SW480 (cell line): ENCODE measurements at places on chromosomes 13 and 19.
A peak's percentile ranks its signal among the peaks of the same experiment; 100 is the strongest.

DNA sequence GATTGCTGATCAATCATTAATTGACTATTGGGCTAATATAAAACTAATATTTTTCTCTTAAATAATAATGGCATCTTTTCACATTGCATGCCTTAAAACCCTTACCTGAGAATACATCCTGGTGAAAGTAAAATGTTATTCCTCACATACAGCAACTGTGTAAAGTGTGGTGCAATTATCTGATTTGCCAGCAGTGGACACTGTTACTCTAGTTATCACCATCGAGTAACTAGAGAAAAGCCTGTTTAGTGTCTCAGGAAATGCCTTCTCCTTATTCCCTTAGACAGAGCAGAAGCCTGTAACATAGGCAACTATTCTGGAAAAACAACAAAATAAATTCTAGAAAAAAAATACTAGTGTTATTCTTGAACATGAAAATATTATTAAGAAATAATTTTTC lies 459.8 kb downstream of the FGF14 start:
- DNase-seq, result peak; percentile 41

DNA sequence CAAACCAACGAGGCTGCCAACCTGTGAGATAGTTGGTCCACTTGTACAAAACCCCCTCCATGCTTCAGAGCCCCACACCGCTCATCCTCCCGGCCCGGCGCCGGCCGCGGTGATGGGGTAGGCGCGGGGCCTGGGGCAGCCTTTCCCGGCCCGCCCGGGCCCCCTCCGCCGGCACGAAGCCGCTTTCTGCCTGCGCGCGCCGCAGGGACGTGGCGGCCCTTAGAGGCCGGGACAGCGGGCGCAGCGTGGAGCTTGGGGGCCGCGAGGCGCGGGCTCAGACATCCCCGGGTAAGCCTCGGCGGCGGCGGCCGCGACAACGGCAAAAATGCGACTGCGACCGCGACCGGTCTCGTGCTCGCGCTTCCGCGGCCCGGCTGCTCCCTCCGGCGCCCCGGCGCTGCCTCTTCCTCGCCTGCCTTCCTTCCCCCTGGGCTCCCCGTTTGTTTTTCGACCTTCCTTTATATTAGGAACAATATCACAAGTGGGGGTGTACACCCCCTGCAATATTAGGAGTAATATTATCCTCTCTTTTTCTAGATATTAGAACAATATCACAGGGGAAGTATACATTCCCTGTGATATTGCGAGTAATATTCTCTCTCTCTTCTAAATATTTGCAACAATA lies 53.9 kb upstream of the CEACAM21 start:
- DNase-seq, result no peak

DNA sequence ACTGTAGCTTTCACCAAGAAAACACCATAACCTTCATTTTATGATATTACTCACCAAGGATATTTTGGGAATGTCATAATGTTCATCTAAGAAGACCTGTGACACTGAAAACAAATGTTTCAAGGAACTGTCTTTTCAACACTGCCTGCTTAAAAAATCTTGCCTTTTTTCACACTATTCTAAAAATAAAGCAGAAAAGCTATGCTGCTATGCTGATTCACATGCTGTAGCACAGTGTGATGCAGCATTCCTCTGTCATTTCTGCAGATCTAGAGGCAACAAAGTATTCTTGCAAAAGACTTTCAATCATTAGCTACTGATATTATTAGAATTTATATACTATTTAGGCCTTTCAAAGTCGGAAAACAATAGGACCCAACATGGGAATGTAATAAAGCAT lies 525.7 kb downstream of the UQCRFS1 start:
- no peak for DNase-seq

DNA sequence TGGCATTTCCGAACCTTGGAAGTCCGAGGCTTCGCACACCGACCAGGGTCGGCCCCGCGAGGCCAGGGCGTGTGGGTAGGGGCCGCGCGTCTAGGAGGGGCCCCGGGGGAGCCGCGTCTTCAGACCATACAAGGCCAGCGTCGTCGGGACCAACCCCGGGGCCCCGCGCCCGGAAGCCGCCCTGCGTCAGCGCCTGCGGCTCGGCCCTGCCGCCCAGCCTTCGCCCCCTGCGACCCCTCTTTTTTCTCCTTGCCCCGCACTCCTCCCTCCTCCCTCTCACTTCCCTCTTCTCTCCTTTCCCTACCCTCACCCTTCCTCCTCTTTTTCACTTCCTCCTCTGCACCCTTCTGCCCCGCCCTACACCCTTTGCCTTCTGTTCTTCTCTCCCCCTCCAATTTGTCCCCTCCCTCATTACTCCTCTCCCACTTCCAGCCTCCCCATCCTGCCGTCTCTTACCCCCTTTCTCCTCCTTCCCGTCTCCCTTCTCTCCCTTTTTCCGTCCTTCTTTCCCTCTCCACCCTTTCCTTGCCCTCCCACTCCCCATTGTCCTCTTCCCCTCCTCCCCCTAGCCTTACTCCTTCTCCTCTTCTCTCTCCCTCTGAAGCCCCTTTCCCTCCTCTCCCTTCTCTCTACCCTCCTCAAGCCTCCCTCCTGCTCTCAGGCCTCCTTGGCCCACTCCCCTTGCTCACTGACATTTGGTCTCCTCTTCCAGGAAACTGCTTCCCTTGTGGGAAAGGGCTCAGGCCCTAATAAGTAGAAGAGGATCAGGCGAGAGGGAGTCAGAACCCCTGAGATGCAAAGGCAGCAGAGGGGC lies 2.2 kb upstream of the PLEKHG2 start:
- peak; percentile 54 for DNase-seq

GRCh38 chr19:49161987-49162386 lies 4.4 kb downstream of the TRPM4 start:
- no peak for DNase-seq

DNA sequence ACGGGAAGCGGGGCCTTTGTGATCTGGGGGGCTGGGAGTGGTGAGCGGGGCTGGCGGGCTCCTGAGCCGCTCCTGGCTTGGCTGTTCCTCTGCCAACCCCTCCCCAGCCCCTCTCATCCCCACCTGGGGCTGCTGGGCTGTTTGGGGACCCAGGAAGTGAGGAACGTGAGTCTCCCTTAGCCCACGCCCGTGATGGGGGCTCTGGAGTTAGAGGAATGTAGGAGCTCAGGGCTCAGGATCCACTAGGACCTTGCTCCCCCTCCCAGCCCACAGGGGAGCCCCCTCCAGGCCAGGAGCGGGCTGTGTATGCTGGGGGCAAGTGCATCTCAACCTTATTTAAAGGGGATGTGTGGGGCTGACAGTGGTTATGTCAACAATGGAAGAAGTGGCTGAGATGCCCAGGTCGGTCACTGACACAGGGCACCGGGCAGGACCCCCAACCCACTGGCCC lies 134.1 kb downstream of the URI1 start:
- no peak for DNase-seq

DNA sequence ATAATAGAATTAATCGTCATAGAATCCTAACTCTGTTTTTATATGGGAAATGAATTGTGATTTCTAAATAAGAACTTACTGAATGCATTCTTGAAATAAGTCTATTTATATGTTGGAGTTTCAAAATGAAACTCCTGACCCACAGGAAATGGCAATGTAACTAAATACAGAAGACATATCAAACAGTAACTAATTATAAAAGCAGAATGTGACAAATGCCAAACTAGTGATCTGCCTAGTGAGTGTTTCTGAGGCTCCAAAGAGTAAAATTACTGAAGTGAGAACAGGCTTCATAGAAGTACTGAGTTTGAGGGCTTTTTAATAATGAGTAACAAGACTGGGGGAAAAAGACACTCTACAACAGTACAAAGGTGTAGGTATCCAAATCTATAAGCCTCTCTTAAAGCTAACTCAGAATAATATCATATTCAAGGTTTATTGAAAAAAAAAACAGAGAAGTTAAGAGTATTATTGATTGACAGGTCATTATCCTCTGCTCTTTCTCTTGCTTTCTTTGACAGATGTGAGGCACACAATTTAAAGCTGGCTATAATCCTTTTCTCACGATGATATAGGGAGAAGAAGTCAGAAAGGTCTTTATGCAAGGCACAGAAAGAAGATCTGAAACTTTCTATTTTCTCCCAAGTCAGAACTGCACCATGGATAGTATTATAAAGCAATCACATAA lies 17.4 kb upstream of the ATXN8OS start:
- no peak for DNase-seq

DNA sequence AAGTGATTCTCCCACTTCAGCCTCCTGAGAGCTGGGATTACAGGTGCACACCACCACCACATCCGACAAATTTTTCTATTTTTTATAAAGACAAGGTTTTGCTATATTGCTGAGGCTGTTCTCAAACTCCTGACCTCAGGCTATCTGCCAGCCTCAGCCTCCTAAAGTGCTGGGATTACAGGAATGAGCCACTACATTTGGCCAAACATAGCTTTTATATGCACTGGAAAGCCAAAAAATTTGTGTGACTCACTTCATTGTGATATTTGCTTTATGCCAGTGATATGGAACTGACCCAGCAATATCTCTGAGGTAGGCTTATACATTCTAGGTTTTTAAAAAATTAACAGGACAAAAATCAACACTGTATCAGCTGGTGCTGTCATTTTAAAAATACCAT lies 26.8 kb upstream of the ACOD1 start:
- no peak for DNase-seq

DNA sequence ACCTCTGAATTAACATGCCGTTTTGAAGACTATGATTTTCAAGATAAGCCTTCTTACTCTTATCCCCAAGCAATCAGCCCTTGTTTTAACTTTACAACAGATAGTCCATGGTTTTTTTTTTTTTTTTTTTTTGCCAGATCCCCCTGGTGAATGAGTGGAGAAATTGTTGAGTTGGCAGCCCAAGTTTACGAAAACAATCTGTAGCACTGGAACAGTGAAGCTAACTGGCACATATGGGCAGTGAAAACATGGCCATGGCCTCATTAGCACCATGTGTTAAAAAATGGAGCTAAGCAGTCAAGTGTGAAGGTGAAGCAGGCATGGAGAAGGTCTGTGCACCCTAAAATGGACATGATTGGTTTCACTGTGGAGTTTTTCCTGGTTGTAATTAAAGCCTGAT lies 812.1 kb upstream of the MIR17HG start:
- no peak for DNase-seq

DNA sequence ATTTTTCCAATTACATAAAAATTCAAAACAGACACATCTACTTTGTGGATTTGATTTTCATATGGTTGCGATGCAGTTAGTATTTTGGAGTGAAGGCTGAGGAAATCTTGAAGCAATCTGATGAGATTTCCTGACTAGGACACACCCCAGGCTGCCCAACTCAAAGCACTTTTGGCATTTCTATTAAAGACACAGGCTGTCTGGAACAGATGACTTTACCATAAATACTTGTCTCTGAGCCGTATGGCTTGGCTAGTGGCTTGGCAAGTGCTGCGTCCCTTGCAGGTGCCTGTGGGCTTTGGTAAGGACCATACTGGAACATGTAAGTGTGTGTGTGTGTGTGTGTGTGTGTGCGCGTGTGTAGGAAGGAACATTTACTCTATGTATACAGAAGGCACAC lies 218.8 kb downstream of the FGF9 start:
- DNase-seq, result no peak

- DNase-seq, result no peak
These were observed 30.4 kb downstream of the RB1 start for GRCh38 chr13:48333976-48334375.

DNA sequence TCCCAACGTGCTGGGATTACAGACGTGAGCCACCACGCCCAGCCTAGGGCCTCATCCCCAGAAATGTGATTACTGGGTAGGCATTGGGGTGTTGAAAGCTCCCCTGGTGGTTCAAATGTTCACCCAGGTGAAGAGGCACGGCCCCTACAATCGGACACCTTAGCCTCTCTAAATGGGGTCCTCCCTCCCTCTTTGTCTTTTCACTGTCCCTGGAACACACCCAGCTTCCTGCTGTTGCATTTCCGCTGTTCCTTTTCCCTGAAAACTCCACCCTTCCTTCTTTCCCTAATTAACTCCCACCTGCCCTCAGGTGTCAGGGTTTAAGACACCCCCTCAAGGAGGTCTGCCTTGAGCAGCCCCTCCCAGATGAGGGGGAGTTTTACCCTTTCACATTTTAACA lies 3.6 kb upstream of the PRODH2 start:
- no peak for DNase-seq

DNA sequence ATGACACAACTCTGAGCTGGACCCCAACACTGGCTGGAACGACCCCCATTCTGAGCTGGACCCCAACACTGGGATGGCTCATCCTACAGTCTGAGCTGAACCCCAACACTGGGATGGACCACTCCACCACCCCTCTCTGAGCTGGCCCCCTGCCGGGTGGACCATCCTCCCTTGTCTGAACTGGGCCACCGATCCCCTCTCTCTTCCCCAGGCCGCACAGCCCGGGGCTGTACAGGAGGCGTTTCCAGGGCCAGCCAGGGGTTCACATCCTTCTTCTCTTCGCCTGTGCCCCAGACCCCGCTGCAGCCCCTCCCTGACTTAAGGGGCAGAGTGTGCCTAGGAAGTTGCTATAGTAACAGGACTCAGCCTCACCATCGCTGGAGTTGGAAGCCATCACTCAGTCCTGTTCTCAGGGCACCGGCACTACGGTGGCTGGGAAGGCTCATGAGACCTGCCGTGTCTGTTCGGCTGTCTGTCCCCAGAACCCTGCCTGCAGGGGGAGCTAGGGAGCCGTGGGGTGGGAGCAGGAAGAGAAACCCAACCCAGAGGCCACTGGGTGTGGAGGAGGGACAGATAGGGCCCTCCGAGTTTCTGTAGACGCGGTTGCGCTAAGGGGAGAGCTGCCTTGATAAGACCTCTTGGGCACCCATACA lies 3.7 kb downstream of the PRKACA start:
- DNase-seq, result no peak

- no peak for DNase-seq
These were observed 802.1 kb upstream of the SLITRK6 start for GRCh38 chr13:86601351-86601750.

- DNase-seq, result no peak
These were observed 2.9 kb downstream of the CD37 start for GRCh38 chr19:49338023-49338677.

GRCh38 chr19:56253737-56254136 lies 18.8 kb upstream of the EDDM13 start:
- DNase-seq, result peak; percentile 74

GRCh38 chr13:93750676-93751075 lies 524.1 kb downstream of the GPC6 start:
- DNase-seq, result no peak

DNA sequence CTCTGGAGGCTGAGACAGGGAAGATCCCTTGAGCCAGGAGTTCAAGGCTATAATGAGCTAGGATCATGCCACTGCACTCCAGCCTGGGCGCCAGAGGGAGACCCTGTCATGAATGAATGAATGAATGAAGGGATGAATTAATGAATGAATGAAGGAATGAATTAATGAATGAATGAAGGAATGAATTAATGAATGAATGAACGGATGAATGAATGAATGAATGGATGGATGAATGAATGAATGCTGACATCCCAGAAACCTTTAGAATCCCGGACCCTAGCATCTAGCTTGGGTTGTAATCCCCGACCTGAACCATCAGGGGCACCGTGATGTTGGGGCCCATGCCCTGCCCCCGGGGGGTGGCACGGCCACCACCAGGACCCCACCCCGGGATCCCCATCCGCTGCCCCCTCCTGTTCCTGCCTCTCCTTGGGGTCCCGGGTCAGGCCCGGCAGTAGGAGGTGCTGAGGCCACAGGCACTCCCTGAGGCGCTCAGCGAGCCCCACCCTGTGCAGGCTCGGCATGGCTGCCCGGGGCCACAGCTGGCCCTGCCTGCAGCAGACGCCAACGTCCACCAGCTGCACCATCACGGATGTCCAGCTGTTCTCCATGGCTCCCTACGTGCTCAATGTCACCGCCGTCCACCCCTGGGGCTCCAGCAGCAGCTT lies 3.4 kb downstream of the EBI3 start:
- DNase-seq, result peak; percentile 39
